ENCODE measurements at places on chromosomes 1 and 21.

- H3K36me3 ChIP-seq, result no peaks in the 10 kb centered on the region
- H3K4me3 ChIP-seq, result no peak overlapping the region
- H3K4me1 ChIP-seq, result no peaks in the 10 kb centered on the region
- DNase-seq, result no peak
- no peak overlapping the region for H3K27ac ChIP-seq
These were observed 55.9 kb downstream of the SEC16B start for GRCh38 chr1:177913762-177914540.

- H3K4me1 ChIP-seq, result no peaks in the 10 kb centered on the region
- DNase-seq, result no peak
- H3K27ac ChIP-seq, result no peak overlapping the region
- H3K4me3 ChIP-seq, result no peak overlapping the region
- no peaks in the 10 kb centered on the region for H3K27me3 ChIP-seq
- H3K36me3 ChIP-seq, result no peaks in the 10 kb centered on the region
These were observed 13.1 kb upstream of the UTS2 start for GRCh38 chr1:7865978-7866377.

GRCh38 chr1:210597555-210598134 is 268.9 kb downstream of the HHAT start:
- peak overlapping the region; percentile 91 for H3K27ac ChIP-seq
- peaks cover 16% of the 10 kb centered on the region for H3K4me1 ChIP-seq
- no peak overlapping the region for H3K4me3 ChIP-seq
- H3K27me3 ChIP-seq, result no peaks in the 10 kb centered on the region
- DNase-seq, result peak; percentile 87

GRCh38 chr1:37865348-37866120 is 6.1 kb upstream of the MTF1 start:
- no peaks in the 10 kb centered on the region for H3K4me1 ChIP-seq
- no peaks in the 10 kb centered on the region for H3K27me3 ChIP-seq
- H3K36me3 ChIP-seq, result peaks cover 32% of the 10 kb centered on the region
- H3K27ac ChIP-seq, result no peak overlapping the region

Measured in trophoblast cell (in vitro differentiated cells and primary cell).